ENCODE measurements at places on chromosomes 13 and 19. TPM values are rescaled to one million over a fixed set of nuclear protein-coding genes. Genes with fewer than 3 reads are reported as not detected.

- no peak for DNase-seq
Observed at GRCh38 chr19:36051236-36051635, 2.8 kb downstream of the THAP8 start.

DNA sequence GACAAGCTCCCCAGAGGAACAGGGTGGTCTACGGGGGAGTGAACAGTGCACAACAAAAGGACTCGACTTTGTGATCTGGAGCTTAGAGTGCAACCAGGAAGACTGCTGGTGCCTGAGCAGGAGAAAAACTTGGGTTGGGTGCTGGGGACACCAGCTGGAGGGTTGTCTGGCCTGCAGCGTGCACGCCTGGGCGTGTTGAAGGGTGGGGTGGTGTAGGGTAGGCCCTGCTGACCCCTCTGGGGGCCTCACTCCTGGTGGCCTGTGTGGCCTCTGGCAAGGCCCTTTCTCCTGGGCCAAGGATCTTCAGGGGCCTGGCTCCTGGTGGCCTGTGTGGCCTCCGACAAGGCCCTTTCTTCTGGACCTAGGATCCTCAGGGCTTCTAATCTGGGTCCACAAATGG is 4.7 kb upstream of the RSPH6A start:
- DNase-seq = no peak

DNA sequence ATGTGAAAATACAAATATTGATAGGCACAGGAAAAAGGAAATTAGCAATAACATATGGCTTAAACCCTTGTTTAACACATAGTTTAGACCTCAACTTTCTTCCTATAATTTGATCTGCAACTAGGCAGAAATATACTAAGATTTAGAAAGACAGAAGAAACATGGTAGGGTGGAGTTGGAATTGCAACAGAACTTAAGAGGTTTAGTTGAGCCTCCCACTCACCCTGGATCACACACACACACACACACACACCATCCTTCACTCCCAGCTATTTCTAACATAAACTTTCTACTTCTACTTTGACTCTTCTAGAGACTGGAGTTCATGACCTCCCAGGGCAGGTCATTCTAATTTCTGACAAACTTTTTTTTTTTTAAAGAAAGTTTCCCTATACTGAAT is 47.4 kb downstream of the FLT3 start:
- no peak for DNase-seq

DNA sequence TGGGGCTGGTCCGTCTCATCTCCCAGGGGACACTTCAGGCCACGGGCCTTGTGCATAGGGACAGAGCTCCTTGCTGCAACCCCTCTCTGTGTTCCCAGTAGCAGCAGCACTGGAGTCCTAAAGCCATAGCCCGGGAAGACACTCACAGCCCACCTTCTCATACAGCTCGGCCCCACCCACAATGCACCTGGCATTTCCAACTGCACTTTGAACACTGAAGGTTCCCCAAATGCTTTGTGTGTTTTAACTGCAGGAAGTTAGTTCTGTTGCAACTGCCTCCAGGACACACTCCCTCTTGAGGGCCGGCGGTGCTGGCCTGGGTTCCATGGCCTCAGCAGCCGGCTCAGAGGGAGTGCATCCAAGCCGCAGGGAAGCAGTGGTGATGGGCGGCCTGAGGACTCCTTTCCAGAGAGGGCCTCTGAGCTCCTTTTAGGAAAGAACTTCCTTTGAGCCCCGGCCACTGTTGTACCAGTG is 22.7 kb upstream of the TMEM255B start:
- peak; percentile 32 for DNase-seq

- no peak for DNase-seq
Observed at GRCh38 chr19:30425885-30426838, 54.0 kb downstream of the ZNF536 start.

DNA sequence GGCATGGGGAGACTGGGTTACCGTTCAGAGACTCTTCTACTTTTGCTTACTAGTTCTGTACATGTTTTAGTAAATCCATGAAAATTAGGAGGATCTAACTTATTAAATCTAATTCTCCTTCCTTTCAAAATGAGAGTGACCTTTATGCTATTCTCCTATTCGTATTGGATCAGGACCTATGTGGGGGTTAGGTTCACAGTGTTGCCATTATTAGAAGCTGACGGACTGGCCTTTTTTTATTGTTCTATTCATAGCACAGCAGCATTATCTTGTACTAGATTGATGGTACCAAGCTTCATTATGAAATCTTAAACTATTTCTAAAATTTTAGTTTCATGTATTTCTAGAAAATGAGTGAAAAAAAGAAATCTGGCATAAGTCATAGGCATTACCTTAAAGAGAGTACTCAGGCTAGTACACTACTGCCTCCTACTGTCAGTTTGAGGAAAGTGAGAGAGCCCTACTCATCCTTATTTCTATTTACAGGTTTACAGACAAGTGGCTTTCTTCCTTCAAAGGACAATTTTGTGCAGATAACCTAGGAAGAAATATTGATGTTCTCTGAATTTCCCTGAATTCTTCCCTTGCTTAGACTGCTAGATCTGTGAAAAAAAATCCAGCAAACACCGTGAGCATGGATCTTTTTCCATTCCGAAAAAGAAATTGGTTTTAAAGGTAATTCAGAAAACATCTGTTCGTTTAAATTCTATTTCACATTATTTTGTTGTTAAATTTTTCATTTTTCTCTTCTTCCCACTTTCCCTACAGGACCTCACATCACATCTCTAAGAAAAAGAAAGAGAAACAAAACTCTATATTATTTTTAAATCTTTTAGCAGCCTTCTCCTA is 485.5 kb downstream of the DIAPH3 start:
- DNase-seq = no peak

Gene ECSIT
- 27.7 TPM for total RNA-seq

GRCh38 chr13:105773863-105774538 is 761.5 kb downstream of the EFNB2 start:
- no peak for DNase-seq

DNA sequence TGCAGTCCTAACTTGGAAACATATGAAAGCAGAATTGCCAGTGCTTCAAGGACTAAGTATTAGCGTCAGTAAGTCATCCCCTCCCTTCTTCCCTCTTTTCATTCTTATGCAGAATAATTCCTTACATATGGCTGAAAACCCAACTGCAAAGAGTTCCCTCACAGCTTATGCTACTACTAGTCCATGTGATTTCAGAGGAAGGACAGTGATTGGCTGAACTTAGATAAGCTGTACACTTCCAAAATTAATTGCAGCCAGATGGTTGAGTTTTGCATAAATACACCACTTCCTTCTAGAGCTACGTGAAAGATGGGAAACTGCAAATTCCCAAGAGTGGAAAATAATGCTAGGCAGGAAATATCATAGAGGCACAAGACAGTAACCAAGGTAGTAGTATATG is 730.4 kb downstream of the OLFM4 start:
- DNase-seq = no peak

GRCh38 chr13:78194904-78195639 is 276.4 kb upstream of the EDNRB start:
- DNase-seq = no peak

- DNase-seq = no peak
Observed at GRCh38 chr13:33578786-33579185, 239.2 kb upstream of the RFC3 start.

Gene CGB1
- total RNA-seq = not detected

Gene TUBA3C
- total RNA-seq = not detected

Gene ZNF99
- total RNA-seq = 0.51 TPM

Gene ZNF415
- 10.3 TPM for total RNA-seq

DNA sequence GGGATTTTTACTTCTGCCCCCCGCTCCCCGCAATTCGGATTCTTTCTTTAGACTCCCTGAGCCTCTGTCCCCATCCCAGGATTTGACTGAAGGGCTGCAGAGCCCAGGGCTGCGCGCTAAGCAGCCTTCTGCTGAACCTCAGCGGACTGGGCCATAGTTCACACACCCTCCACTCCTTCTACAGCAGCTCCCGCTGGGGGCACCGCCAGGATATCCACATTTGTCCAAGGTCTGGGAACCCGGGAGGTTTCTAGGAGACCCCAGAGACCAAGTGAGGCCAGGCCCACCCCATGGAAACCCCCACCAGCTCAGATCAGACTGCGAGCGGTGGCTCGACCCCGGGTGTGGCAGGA is 463.3 kb downstream of the ITGBL1 start:
- DNase-seq = no peak

DNA sequence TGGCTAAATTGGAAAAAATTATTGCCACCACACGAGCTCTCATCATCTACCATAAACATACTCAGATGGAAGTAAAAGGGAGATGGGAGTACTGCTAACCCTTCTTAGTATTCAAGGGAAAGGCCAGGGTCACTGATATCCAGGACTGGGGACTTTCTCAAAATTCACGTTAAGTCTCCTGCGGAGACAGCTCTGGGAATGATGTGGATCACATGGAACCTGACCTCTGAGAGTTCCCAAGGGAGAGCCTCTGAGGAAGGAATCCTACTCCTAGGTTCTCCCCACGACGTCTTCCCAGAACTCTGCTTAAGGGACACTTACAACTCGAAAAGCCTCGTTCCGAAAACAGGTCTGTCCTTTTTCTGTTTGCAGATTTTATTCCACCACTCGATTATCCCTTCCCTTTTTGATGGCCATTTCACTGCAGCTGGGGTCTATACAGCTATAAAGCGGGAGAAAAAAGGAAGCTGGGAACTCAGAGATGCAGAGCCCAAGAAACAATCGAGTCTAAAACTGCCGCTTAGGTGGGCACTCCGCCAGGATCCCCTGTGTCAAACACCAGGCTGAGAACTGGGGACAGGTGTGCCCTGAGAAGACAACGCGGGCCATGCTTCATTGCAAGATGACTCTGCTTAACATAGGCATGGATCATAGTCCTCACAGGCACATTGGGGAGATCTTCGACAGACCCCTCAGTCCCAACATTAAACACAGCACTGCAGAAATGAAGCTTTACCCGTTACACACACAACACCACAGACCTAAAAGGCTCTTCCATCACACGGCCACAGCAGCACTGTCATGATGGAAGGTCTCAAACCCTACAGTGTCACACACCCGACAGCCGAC is 823 bp upstream of the ZNF567 start:
- no peak for DNase-seq

DNA sequence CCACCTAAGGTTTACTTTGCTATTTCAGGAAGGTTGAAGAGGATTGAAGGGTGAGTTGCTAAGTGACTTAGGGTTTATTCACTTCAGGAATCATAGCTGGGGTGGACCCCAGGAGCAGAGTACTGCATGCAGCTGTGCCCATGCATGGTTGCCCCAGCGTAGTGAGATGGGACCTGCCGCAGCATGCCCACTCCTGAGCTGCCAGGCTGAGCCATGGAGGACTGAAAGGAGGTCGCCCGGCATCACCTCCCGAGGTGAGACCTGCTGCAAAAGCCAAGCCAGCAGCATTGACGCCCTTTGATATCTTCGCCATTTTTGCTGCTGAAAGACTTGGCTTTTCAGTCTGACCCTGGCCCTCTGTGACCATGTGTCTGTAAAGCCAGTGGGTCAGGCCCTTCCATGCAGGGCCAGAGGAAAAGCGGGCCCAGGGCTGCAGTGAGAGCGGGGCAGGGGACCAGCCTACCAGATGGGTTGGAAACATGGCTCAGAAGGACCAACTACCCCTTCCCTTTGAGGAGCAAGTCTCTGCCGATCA is 9.9 kb downstream of the POP4 start:
- DNase-seq = no peak

- DNase-seq = no peak
Observed at GRCh38 chr19:46732172-46732938, 13.5 kb upstream of the FKRP start.

GRCh38 chr13:48161530-48162179 is 66.8 kb upstream of the MED4 start:
- DNase-seq = no peak

DNA sequence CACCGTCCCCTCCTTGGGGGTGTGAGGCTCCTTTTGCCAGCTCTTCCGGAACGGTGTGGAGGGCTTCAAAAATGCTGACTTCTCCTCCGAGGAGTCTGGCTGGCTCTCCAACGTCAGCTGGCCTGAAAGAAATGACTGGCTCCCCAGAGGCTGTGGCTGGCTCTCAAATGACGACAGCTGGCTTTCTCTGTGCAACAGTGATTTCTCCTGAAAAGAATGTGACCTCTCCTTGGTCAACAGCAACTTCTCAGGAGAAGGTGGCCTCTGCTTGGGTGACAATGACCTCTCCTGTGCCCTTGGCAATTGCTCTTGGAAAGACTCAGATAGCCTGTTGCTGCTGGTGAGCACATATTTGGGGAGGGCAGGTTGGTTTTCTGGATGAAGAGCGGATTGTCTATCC is 29.2 kb downstream of the ONECUT3 start:
- no peak for DNase-seq

- DNase-seq = no peak
Observed at GRCh38 chr13:26881154-26881553, 120.6 kb upstream of the GPR12 start.

Gene ZNF491
- 3.1 TPM for total RNA-seq

DNA sequence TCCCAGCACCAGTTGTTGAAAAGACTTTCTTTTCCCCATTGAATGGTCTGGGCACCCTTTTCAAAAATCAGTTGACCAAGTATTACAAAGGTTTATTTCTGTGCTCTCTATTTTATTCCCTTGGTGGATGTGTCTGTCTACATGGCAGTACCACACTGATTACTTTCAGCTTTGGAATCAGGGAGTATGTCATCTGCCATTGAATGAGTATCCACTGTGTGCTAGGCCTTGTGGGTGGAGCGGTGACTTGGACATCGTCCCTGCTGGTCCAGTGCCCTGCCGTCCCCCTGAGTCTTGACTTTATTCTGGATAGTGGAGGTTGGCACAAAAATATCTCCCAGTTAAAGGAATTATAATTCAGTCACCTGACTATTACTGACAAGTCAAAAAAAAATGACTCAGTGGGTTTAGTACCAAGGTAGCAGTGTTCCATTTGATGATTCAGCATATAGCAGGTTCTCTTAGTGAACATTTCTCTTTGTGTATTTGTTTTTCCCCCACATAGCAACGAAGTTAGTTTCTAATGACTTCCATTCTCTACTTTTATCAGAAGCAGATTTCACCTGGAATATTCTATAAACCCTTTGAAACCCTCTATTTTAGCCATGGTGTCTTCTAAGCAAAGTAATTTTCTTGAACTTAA is 3.9 kb downstream of the UPF3A start:
- no peak for DNase-seq

Gene CDX2
- not detected for total RNA-seq
